Natural killer cell treated with Interleukin-12 subunit alpha and Interleukin-12 subunit beta and Interleukin-15 and Interleukin-18, amount 100 ng/mL, for 72 hours (primary cell): ENCODE measurements at places on chromosomes 3 and 15.

GRCh38 chr3:58612830-58613229 is 35.6 kb upstream of the FAM107A start:
- no peaks in the 10 kb centered on the region for H3K27me3 ChIP-seq
- no peaks in the 10 kb centered on the region for H3K36me3 ChIP-seq
- no peak overlapping the region for H3K27ac ChIP-seq
- H3K4me3 ChIP-seq: no peak overlapping the region

GRCh38 chr3:171774521-171774920 is 35.8 kb downstream of the PLD1 start:
- H3K4me1 ChIP-seq: peaks cover 18% of the 10 kb centered on the region
- no peaks in the 10 kb centered on the region for H3K27me3 ChIP-seq
- H3K36me3 ChIP-seq: no peaks in the 10 kb centered on the region
- no peak overlapping the region for H3K27ac ChIP-seq
- DNase-seq: no peak

- H3K4me3 ChIP-seq: peak overlapping the region; percentile 54
- H3K27ac ChIP-seq: no peak overlapping the region
- no peaks in the 10 kb centered on the region for H3K36me3 ChIP-seq
- peaks cover 34% of the 10 kb centered on the region for H3K27me3 ChIP-seq
- peaks cover 3% of the 10 kb centered on the region for H3K4me1 ChIP-seq
Observed at GRCh38 chr15:75739791-75740190, 27.1 kb upstream of the CSPG4 start.

- peaks cover 49% of the 10 kb centered on the region for H3K4me1 ChIP-seq
Observed at GRCh38 chr3:60015032-60015705, 965.3 kb upstream of the CFAP20DC start.

- peaks cover under 1% of the 10 kb centered on the region for H3K4me1 ChIP-seq
- DNase-seq: no peak
- no peak overlapping the region for H3K27ac ChIP-seq
- H3K27me3 ChIP-seq: peaks cover 10% of the 10 kb centered on the region
Observed at GRCh38 chr3:183262875-183263378, 9.9 kb downstream of the B3GNT5 start.

DNA sequence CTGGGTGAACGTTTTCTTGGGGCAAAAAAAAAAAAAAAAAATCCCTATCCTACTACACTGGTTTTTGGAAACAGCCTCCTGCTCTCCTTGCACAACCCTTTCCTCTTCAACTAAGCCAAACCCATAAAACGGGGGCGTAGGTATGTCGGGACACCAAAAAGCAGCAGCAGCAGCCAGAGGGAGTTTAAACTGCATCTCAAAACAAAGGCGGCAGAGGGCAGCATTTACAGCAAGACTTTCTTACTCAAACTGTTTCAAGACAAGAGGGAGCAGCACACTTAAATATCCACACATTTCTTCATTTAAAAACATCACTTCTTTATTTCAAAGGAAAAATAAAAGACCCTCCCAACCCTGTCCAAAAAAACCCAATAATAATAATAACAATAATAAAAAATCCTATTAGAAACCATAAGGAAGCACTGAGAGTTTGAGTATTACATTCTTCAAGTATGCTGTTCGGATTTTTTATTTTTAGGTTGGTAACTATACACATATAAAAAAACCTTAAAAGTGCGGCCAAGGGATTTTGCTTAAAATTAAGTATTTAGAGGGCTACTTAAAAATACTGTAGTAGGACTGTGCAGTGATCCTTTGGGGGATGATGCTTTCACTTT is 43.9 kb upstream of the PLXND1 start:
- DNase-seq: no peak
- peaks cover 5% of the 10 kb centered on the region for H3K4me1 ChIP-seq
- H3K36me3 ChIP-seq: no peaks in the 10 kb centered on the region
- no peak overlapping the region for H3K27ac ChIP-seq

DNA sequence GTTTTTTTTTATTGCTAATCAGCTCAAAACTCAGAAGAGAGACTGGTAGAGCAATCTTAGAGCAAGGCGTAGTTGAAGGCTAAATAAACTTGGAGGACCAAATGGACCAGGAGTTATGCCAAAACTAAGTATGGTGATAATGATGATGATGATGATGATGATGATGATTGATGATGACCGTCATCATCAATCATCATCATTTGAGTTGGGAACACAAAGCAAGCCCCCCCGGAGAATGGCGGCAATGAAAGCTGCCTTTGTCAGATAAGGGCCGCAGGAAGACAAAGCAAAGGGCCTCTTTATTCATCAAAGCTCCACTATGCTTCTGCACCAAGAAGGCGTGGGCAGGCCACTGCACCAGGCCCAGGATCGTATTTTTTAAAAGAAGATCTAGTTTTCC is 82.1 kb upstream of the RAD18 start:
- no peaks in the 10 kb centered on the region for H3K27me3 ChIP-seq
- no peak overlapping the region for H3K27ac ChIP-seq
- DNase-seq: no peak

DNA sequence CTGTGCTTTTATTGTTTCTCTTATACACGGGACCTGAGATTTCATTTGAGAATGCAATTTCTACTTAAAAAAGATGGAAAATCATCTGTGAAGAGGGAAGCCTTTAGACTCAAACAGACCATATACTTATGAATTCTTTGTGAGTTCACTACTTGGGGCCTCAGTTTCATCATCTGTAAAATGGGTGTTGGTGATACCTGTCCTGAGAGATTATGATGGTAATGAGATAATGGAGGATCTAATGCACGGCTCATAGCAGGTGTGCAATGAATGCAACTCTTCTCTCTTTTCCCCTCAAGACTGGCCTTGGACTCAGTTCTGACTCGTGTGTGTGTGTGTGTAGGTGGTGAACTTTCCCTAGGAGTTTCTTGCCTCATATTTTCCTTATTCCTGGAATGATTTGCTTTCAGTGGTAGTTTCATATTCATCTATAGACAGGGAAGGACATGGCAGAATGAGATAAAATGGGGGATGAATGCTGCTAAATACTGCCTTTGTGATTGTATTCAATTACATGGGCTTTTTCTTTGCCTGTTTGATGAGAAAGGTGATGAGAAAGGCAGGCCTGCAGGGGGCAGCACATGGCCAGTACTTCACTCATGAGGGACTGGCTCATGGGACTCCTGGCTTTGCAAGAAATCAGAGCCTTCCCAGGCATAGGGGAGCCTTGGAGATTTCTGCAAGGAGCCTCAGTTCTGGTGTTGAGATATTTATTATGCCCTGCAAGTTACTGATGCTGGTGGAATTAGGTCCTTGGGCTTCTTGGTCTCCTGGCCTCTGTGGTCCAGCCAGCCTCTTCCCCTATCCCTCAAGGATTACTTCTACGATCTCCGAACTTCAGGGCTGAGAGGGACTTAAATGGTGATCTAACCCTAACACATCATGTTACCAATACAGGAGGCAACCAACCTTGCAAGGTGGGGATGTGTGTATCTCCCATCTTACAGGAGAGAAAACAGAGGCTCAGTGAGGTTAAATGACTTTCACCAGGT is 70.7 kb downstream of the RPLP1 start:
- H3K27me3 ChIP-seq: peaks cover 17% of the 10 kb centered on the region
- no peak overlapping the region for H3K4me3 ChIP-seq
- no peaks in the 10 kb centered on the region for H3K36me3 ChIP-seq
- no peaks in the 10 kb centered on the region for H3K4me1 ChIP-seq
- no peak for DNase-seq

GRCh38 chr3:15099364-15100098 is 583 bp upstream of the RBSN start:
- no peak for DNase-seq
- H3K4me3 ChIP-seq: peak overlapping the region; percentile 93
- H3K4me1 ChIP-seq: peaks cover 19% of the 10 kb centered on the region
- peaks cover 2% of the 10 kb centered on the region for H3K27me3 ChIP-seq
- peak overlapping the region; percentile 88 for H3K27ac ChIP-seq

GRCh38 chr3:33597257-33597689 is 120.8 kb downstream of the CLASP2 start:
- H3K4me1 ChIP-seq: peaks cover 15% of the 10 kb centered on the region
- no peaks in the 10 kb centered on the region for H3K27me3 ChIP-seq
- H3K27ac ChIP-seq: peak overlapping the region; percentile 2
- H3K36me3 ChIP-seq: peaks cover 7% of the 10 kb centered on the region
- DNase-seq: no peak

DNA sequence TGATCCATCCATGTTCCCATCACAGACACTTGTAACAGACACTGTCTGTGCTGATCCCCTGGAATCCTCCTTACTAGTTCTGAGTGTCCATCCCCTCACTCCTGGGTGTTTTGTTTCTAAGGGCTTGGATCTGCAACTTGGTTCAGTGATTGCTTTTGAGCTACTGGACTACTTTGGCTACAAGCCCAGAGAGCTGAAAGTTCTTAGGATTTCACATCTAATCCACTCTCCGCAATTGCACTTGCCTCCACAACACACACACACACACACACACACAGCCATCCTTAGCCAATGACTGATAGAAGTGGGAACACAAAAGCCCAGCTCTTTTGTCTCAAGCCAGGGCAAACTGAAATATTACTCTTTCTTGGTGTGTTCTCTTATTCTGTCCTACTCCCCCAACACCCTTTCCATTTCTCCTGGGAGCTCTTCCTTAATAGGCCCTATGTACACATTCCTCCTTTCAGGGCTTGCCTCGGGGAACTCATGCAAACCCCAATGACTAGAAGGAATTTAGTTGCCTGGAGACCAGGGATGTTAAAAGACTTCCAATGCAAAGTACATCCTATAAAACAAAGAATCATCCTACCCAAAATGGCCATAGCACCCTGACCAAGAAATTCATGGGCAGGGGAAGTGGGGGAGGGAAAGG is 206.1 kb upstream of the UBE2E2 start:
- H3K27ac ChIP-seq: no peak overlapping the region
- H3K4me1 ChIP-seq: no peaks in the 10 kb centered on the region
- H3K4me3 ChIP-seq: no peak overlapping the region
- no peaks in the 10 kb centered on the region for H3K27me3 ChIP-seq
- no peak for DNase-seq
- H3K36me3 ChIP-seq: no peaks in the 10 kb centered on the region

GRCh38 chr15:42287931-42288330 is 14.7 kb upstream of the TMEM87A start:
- no peaks in the 10 kb centered on the region for H3K36me3 ChIP-seq
- no peaks in the 10 kb centered on the region for H3K27me3 ChIP-seq
- H3K4me3 ChIP-seq: no peak overlapping the region
- no peak overlapping the region for H3K27ac ChIP-seq
- no peaks in the 10 kb centered on the region for H3K4me1 ChIP-seq

DNA sequence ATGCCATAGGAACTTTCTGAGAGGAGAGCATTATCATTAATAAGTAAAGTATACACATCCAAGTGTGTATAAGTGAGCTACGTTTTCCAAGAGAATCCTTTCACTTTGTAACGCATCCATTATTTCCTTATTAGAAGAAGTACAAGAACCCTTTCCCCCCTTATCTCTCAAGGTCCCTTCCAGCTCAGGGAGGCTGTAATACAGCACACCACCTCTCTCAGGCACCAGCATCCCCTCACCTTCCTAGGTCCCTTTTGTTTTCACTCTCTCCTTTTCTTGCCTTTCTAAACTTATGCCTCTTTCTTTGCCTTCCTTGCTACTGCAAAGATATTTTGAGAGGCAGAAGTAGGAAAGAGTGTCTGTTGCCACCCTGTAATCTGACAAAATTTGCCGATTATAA is 446.0 kb downstream of the GRM7 start:
- H3K36me3 ChIP-seq: no peaks in the 10 kb centered on the region
- no peaks in the 10 kb centered on the region for H3K27me3 ChIP-seq
- DNase-seq: no peak
- peak overlapping the region; percentile 47 for H3K27ac ChIP-seq
- H3K4me3 ChIP-seq: no peak overlapping the region

DNA sequence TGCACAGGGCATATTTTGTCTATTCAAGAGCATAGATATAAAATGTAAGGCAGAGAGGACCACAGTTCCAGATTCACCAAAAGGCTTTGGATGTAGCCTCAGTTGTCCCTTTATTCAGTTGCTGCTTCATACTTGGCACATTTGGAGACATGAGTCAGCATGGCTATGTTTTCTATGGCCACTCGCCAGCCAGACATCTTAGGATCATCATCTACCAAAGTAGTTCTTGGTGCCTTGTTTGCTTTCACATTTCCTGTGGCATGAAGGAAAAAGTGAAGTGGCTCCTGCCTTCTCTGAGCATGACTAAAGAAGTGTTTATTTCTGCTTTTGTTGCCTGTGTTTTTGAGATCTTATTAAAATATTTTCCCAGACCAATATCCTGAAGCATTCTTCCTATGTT is 7.2 kb downstream of the SUSD5 start:
- no peaks in the 10 kb centered on the region for H3K4me1 ChIP-seq
- peaks cover 59% of the 10 kb centered on the region for H3K27me3 ChIP-seq
- no peak for DNase-seq
